ENCODE measurements at places on chromosomes 13 and 19. TPM values are rescaled to one million over a fixed set of nuclear protein-coding genes. Genes with fewer than 3 reads are reported as not detected.

KASH5 gene
- total RNA-seq, result not detected

CPT1C gene
- total RNA-seq, result 18.2 TPM

TMEM150B gene
- total RNA-seq, result 1.0 TPM

TRAPPC6A gene
- 20.0 TPM for total RNA-seq

PSENEN gene
- 44.9 TPM for total RNA-seq

ALOX5AP gene
- 3.3 TPM for total RNA-seq

PSG2 gene
- not detected for total RNA-seq

NFIX gene
- 223 TPM for total RNA-seq

C13orf46 gene
- total RNA-seq, result not detected

ZNF708 gene
- total RNA-seq, result 11.4 TPM

DNA sequence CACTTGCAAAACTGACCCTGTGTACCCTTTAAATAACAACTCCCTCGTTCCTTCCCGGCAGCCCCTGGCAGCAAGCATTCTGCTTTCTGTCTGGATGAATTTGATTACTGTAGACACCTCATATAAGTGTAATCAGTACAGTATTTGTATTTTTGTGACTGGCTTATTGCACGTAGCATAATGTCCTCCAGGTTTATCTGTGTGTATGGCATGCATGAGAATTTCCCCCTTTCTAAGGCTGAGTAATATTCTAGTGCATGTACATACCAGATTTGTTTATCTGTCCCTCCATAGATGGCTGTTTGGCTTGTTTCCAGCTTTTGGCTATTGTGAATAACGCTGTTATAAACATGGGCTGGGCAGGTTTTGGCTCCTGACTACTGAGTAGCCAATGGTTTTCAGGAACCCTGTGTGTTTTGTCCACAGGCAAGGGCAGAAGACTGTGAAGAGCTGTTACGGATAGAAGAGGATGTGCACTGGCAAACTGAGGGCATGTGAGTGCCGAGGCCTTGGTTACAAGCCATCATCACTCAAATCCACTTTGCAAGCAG, 98.0 kb downstream of the ESD start:
- no peak for DNase-seq

DNA sequence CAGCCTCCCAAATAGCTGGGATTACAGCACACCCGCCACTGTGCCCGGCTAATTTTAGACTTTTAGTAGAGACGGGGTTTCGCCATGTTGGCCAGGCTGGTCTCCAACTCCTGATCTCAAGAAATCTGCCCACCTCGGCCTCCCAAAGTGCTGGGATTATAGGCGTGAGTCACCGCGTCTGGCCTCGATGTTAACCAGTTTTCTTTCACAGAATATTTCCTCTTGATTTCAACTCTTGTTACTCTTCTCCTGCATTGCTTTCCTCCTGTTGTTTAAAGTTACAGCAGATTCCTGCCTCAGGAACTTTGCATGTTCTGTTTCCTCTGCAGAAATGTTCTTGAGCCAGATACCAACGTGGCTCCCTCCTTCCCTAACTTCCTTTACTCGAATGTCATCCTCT, 3.7 kb upstream of the PEX11G start:
- no peak for DNase-seq

- DNase-seq, result no peak
Observed at GRCh38 chr19:36051236-36051635, 2.8 kb downstream of the THAP8 start.

- no peak for DNase-seq
Observed at GRCh38 chr19:1063909-1064660, 2.9 kb upstream of the ARHGAP45 start.

DNA sequence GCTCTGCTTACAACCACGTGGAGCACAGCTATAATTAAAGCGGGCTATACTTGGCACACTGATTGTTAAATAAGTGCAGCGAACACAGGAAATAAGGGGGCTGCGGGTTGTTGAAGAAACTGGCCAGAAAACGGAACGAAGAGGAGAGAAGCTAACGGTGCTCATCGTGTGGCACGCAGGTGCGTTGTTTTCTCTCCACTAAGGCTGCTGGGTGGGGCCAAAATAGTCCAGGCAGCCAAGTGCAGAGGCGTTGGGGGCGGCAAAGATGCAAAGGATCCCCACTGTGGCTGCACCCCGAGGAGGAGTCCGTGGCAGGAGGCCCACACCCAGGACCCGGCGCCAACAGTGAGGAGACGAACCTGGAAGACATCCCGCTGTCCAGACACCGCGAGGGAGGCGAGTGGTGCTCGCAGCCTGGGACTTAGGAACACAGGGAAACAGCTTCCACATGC, 8.1 kb upstream of the ARL11 start:
- DNase-seq, result no peak

DNA sequence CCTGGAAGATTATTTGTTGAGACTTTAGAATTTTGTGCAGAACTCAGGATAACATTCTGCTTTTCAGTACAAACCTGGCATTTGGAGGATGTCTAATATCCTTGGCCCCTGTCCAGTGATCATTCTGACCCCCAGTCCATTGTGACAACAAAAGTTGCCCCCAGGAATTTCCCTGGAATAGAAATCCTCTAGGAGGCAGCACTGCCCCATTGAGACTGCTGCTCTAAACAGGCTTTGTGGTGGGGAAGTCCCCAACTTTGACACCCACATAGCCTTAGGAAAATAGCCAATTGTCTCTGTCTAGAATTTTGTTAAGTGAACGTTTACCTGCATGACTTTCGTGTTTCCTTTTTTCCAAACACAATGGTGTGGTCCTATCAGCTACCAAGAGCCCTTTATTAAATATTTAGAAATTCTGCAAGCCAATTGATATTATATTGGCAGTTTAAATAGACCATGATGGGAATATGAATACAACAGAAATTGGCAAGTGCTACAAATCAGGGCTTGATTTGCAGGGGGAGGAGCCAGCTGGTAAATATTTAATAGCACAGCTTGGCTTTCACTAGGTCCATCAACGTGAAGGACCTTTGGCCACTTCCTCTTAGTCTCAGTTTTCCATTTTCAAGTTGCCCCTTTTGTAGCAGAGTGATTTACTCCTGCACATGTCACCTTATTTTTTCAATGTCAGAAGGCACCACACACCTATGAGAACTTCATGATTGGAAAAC, 451.7 kb downstream of the EFNB2 start:
- DNase-seq, result no peak

DNA sequence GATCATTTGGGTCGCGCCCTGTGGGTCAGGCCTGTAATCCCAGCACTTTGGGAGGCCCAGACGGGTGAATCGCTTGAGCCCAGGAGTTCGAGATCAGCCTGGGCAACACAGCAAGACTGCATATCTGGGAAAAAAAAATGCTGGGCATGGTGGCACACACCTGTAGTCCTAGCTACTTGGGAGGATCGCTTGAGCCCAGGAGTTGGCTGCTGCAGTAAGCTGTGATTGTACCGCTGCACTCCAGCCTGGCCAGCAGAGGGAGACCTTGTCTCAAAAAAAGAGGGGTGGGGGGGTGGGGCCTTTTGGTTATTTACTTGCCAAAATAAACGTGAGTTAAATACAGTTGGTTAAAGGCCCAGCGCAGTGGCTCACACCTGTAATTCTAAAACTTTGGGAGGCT, 9.8 kb upstream of the ZNF544 start:
- no peak for DNase-seq

DNA sequence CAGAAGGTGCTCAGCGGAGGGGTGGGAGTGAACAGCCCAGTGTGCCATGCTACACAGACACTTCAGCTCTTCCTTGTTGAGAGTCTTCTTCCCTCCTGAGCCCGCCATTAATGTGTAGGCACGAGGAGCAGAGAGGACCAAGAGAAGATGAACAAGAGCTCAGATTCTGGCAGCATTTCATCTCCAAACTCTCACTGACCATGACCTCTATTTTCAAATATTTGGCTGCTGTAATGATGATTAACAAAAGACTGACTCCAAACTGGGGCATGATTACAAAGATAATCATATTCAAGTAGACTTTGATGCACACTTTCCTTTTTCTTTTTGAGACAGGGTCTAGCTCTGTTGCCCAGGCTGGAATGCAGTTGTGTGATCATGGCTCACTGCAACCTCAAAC, 236.5 kb downstream of the DCLK1 start:
- no peak for DNase-seq

GRCh38 chr13:68813180-68813796, 1294.3 kb upstream of the ATXN8OS start:
- DNase-seq, result no peak

DNA sequence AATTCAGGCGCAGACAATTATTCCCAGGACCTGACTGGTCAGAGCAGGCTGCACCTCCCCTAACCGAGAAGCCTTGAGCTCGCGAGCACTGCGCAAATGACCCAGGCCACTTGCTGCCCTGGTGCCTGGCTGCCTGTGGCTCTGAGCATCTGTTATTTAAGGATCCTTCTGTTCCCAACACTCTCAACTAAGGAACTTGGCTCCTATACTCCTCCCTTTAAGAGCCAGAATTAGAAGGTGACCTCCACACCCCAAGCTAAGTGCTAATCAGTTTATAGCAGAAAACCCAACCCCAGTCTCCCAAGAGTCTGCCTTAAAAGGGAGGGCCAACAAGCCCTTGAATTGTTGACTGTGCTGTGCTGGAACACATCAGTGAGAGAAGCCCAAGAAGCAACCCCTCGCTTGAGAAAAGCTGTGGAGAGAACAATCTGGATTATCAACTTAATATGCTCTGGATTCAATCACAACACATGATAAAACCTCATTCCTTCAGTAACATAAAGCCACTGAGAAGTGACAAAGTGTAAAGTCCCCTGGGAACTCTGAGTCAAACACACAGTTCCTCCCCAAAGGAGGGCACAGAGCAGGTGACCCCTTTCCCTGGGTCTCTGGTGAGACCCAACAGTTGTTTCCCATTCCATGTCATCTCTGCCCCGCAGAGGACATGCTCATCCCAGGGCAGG, 14.6 kb downstream of the AKAP8L start:
- no peak for DNase-seq

- no peak for DNase-seq
Observed at GRCh38 chr13:95241321-95241720, 59.9 kb downstream of the ABCC4 start.

GRCh38 chr19:35931874-35932202, 4.3 kb upstream of the LRFN3 start:
- no peak for DNase-seq

DNA sequence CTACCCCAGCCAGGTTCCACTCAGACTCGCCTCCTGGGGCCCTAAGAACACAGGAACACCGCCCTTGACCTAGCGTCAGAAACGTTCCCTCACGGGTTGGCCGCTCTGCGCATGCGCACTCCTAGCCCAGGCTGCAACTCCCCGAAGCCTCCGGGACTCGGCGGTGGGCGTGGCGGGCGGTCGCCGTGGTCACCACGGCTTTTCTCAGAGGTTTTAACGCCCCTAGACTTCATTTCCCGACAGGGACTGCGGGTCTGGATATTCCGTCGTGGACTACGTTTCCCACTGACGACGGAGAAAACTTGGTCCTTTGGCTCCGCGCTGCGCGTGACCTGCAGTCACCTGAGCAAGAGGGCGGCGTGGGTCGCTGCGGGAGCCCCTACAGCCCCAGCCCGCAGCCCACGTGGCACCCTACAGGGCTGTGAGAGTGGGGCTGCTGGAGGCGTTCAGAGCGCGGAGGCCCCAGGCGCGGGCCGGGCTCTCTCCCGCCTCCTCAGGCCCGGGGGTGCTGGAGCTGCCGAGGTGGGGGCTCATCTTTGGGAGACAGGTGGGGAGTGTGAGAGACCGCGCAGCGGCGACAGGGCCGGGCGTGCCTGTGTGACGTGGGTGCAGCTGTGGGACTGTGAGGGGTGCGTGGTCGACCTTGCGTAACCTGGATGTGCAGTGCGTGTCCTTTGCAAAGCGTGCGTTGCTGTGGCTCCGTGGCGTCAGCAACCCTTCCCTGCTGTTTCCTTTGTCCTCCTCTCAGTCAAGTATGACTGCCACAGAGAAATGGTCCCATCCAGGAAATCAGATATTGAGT, 38.0 kb upstream of the ZNF573 start:
- peak; percentile 86 for DNase-seq

- DNase-seq, result no peak
Observed at GRCh38 chr19:1837625-1838105, 10.6 kb downstream of the REXO1 start.

DNA sequence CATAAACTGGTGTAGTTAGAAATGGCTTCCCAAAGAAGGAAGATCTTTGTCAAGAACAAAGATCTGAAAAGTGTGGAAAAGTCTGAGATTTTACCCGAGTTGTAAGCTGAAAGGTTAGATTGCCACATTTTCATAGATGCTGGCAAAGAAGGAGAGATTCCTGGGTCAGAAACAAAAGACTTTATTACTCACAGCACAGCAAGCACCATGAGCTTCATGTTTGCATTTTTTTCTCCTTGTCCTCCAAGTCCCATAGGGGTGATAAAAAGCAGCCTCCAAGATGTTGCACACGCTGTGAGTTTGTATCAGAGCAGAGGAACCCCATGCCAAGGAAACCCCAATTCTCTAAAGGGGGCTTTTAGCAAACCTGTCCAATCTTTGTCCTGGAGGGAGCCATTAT, 29.3 kb downstream of the MZT1 start:
- no peak for DNase-seq

GRCh38 chr13:95948656-95949055, 104.5 kb downstream of the UGGT2 start:
- no peak for DNase-seq

DNA sequence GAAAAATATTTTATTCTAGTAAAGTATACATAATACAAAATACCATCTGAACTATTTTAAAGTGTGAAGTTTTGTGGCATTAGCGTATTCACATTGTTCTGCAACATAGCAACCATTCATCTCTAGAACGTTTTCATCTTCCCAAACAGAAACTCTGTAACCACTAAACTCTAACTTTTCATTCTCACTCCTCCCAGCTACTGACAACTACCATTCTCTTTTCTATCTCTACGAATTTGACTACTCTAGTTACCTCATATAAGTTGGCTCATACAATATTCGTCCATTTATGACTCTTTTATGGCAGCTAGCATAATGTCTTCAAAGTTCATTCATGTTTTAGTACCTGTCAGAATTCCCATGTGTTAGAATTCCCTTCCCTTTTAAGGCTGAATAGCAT, 150.5 kb upstream of the MIR17HG start:
- DNase-seq, result no peak

GRCh38 chr19:8469613-8470368, 25.0 kb downstream of the HNRNPM start:
- DNase-seq, result no peak

- no peak for DNase-seq
Observed at GRCh38 chr19:17450264-17451075, 2.0 kb upstream of the TMEM221 start.

GRCh38 chr13:86825410-86825809, 845.8 kb upstream of the SLITRK5 start:
- DNase-seq, result no peak

DNA sequence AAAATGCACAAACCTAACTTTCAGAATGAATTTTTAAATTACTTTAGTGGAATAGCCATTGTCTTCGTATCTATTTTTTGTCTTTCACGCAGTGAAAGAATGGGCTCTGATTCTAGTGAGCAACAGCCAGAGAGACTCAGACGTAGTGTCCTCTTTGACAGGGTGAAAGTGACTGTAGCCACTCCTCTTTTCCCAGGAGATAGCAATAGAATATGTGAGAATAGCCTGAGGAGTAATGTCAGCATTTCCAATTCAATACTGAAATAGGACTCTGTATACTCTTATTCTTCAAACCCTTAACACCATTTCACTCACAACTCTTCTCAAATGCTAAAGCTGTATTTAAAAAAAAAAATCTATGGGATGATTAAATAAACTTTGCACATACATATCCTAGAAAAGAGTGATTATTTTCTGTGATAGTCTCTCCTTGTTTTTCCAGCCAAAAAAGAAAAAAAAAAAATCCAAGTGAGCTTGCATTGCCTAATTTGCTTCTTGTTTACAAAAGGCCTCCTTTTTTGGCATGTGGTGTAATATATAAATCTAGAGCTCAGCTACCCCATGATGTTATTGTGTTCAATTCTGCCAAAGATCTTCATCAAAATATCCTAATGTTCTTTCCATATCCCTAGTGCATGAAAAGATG, 626.1 kb upstream of the SLITRK6 start:
- DNase-seq, result no peak

- no peak for DNase-seq
Observed at GRCh38 chr13:113741191-113741668, 17.8 kb upstream of the TMEM255B start.

All from ovary (tissue), 10 donors.